Activated CD4-positive, alpha-beta T cell treated with anti-CD3 and anti-CD28 coated beads, Interleukin-2, amount 50 U/mL, for 16 hours (primary cell): ENCODE measurements at places on chromosomes 4 and X.
A peak's percentile ranks its signal among the peaks of the same experiment; 100 is the strongest.

- DNase-seq, result no peak
These were observed 476.5 kb downstream of the NKX6-1 start for GRCh38 chr4:84022564-84022963.

DNA sequence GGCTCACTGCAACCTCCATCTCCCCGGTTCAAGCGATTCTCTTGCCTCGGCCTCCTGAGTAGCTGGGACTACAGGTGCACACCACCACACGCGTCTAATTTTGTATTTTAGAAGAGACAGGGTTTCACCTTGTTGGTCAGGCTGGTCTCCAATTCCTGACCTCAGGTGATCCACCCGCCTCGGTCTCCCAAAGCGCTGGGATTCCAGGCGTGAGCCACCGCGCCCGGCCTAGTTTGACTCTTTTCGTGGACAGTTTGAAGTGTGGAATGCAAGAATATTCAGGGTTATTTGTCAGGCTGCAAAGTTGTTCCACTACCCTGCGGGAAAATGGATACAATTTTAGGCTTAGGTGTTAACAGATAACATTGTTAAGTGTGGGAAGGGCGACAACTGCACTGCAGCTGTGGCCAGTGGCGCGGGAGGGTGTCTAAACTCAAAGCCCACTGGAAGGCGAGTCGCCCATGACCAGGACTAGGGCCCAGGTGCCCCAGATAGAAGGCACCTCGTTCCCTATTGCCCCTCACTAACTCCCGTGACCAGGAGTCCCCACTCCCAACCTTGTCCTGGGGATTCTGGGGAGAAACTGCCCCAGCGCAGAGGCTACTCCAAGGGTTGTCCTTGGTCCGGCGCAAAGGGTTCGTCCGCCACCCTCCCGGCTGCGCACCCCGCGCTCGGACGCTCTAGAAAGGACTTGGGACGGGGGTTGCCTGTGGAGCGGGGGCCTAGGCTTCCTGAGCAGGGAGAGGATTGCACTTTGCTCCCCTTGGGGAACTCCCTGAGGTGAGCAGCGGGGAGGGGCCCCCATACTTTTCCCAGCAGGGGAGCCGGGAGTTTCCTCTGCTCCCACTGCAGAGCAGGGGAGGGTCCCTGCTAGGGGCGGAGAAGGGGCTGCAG is 1.1 kb upstream of the CD99 start:
- DNase-seq, result no peak

GRCh38 chr4:3342182-3342854 is 49.5 kb downstream of the RGS12 start:
- DNase-seq, result no peak

DNA sequence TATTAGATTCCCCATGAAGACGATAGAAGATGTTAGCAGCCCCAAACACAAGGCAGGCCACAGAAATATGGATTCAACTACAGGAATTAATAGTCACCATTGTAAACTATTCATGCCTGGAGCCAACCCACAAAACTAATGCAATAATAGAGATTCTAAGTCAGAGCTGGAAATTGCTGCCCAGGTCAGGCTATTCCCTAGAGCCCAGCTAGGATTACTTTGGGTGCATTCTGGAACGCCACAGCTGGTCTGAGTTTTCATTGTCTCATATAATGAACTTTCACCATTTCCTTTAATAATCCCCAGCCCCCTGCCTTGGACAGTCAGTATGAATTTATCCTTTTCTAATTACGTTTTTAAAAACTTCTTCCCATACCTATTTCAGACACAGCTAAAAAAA is 252.6 kb downstream of the PAPSS1 start:
- DNase-seq, result no peak

GRCh38 chrX:1536712-1537030 is 314 bp downstream of the P2RY8 start:
- no peak for DNase-seq

DNA sequence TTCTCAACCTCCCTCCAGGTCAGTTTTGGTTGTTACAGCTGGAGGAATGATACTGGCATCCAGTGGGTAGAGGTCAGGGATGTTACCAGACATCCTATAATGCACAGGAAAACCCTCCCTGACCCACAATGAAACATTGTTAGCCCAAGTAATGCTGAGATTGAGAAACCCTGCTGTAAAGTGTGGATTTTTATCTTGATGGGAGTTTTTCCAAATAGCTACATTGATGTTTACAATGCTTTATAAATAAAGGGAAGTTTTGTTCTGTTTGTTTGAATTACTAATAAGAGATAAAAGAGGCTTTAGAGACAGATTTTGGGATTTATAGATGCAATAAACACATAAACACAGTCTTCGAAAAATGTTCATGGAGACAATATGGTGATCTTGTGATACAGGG is 194.0 kb upstream of the NUDT6 start:
- no peak for DNase-seq

- no peak for DNase-seq
These were observed 128.3 kb downstream of the UCHL1 start for GRCh38 chr4:41384992-41385391.

- DNase-seq, result no peak
These were observed 128.7 kb downstream of the CCNB3 start for GRCh38 chrX:50333308-50333707.

DNA sequence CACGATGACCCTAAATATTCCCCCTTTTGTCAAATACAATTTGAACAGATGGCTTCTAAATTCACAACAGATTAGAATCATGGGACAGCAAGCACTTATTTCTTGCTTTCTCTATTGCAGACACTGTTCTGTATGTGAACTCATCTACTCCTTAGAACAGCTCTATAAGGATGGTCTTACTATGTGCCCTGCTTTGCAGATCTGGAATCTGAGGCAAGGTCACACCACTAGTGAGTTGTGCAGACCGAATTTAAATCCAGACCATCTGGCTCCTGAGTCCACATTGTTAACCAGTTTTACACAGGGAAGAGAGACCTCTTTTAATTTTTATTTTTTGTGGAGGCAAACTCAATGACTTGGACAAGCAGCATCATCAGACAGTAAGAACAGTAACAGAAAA is 50.2 kb downstream of the GPRIN3 start:
- DNase-seq, result no peak

DNA sequence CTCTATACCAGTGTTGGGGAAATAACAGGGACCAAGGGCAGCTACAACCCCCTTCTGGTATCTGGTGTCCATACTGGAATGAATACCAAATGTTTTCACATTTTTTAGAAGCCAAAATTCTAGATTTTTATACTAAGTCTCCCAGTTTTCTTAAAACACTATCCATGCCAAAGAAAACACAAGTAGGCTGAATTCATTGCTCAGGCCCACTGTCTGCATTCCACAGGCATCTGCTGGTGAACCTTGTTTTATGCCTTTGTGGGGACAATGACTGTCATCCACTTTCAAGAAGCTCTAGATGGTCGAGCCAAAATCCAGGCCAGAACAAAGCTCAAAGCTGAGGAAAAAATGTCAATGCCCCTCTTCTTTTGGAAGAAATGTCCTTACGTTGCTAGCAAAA is 213.4 kb upstream of the RASGEF1B start:
- DNase-seq, result no peak

GRCh38 chr4:136680271-136680670 is 852.0 kb downstream of the PCDH18 start:
- no peak for DNase-seq

DNA sequence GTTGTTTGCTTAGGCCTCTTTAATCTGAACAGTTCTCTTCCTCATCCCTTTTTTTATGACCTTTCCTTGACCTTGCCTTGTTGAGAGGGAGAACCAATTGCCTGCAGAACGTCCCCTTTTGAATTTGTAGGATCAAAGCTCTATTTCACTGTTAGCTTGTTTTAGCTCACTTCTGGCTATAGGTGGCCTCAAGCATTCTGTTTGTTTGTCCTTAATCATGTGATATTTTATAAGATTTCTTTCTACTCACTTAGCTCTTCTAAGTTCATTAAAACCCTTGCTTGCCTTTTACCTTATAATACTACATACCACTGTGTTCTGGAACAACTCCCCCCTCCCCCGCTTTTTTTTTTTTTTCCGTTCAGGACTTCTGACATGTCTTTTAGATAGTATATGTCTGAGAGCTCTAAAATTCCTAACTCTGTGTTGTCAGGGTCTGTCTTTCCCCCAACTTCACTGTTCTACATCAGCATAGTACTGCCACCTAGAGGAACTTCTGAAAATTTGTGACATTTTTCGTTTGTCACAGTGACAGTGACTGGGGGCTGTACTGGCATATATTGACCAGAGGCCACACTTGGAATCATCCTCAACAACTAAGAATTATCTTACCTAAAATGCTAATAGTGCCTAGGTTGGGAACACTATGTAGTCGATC is 128.5 kb downstream of the LARP7 start:
- peak; percentile 49 for DNase-seq

GRCh38 chr4:32161392-32161791 is 1441.2 kb downstream of the PCDH7 start:
- no peak for DNase-seq

- peak; percentile 35 for DNase-seq
These were observed 103.4 kb downstream of the QRFPR start for GRCh38 chr4:121277194-121278105.

DNA sequence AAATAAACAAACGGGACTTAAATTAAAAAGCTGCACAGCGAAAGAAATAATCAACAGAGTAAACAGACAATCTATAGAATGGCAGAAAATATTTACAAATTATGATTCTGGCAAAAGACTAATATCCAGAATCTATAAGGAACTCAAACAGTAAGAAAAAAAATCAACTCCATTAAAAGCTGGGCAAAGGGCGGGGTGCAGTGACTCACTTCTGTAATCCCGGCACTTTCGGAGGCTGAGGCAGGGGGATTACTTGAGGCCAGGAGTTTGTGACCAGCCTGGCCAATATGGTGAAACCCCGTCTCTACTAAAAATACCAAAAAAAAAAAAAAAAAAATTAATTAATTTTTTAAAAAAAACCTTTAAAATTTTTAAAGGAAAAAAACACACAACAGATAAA is 109.0 kb downstream of the ATP11C start:
- no peak for DNase-seq

DNA sequence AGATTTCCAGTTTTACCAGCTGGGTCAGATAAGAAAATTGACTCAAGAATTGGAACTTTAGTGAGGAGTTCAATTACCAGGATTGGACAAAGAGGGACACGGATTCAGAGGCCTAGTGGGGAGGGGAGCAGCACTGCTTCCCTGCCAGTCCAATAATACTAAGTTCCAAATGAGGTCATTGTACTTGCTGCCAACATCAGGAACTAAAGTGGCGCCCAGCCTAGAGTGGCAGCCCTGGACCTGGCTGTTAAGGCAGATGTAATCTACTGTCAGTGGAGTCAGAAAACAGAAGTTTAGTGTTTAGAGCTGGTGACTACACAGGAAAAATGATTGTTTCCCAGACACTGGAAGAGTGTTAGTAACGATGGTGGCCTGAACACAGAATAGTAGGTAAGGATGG is 42.7 kb upstream of the RAPGEF2 start:
- no peak for DNase-seq

GRCh38 chr4:37934609-37935008 is 25.6 kb upstream of the PTTG2 start:
- DNase-seq, result no peak

GRCh38 chrX:147899379-147900114 is 12.2 kb upstream of the FMR1 start:
- DNase-seq, result no peak

DNA sequence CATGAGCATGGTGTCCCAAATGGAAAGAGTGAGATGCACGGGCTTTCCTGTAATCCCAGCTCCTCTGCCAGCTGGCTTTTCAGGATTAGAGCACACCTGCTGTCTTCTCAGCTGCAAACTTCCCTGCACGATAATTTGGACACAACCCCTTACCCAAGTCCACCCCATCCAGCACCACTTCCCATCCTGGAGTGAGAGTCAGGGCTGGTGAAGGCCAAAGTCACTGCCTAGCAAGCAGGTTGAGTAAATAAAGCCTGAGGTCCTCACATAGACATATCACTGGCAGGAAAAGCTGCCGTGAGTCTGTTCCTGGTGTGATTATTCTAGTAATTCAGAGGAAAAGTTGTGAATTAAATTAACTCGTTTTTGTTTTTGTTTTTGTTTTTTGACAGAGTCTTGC is 113.9 kb upstream of the MBNL3 start:
- DNase-seq, result no peak

DNA sequence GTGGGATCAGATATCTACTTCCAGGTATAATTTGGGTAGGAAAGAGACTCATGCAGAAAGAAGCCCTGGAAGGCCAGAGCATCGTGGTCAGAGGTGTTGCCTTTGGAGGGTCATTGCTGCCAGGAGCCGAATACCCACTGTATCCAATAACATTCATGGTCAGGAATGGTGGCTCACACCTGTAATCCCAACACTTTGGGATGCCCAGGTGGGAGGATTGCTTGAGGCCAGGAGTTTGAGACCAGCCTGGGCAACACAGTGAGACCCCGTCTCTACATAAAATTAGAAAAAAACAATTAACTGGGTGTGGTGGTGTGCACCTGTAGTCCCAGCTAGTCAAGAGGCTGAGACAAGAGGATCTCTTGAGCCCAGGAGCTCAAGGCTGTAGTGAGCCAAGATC is 10.9 kb upstream of the F11 start:
- no peak for DNase-seq

- no peak for DNase-seq
These were observed 21.7 kb upstream of the SEC24B start for GRCh38 chr4:109411964-109412363.

DNA sequence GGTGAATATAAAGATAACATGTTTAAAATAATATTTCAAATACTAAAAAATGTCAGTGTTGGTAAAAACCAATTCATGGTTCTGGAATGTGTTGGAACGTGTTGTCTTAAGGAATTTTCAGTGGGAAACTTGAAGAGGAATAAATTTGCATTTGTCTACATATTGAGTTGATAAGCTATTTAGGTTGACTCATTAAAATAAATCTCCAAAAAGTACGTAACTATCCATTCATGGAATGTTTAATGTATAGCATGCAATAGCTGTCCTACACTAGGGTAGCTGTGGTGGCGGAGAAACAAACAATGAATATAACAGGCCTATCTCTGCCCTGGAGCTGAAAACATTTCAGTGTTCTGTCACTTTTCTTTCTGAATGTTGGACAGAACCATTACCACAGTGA is 20.3 kb downstream of the SHISA3 start:
- no peak for DNase-seq

GRCh38 chrX:64202808-64203325 is 2.6 kb downstream of the AMER1 start:
- no peak for DNase-seq

DNA sequence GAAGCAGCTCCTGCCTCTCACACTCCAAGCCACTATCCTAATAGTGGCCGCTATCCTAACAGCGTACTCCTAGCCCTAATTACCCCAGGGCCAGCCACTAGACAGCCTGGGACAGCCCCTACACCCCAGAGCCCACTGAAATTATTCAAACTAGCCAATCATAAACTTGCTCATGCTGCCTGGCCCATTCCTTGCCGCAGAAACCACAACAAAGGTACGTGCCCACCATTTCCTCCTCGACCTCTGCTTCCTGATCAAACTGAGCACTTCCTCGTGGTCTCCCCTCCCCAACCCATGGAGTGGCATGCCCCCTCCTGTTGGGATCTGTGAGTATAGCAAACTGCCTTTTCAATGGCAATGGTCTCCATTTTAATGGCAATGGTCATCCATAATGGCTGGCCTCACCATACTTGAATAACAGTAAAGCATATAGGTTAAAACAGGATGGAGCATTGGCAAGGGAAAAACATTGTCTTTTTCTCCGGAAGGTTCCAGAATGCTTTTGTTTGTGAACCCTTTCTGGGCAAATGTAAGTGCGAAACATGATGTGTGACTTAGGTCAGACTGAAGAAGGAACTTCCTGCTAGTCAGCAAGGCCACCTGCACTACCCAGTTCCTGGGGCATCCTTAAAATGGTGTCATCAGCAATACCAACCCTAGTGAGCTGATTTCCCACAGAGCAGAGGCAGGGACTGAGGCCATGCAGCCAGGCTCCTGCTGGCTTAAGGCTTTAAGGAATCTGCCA is 107.1 kb upstream of the ATP6AP2 start:
- no peak for DNase-seq
